Fibroblast of skin of left quadriceps (primary cell): ENCODE measurements at places on chromosomes 13 and 19.

GRCh38 chr13:106100171-106100919 is 435.1 kb downstream of the EFNB2 start:
- no peak for DNase-seq

GRCh38 chr13:85659493-85659892 is 139.7 kb downstream of the SLITRK6 start:
- DNase-seq: no peak

- no peak for DNase-seq
Measured at GRCh38 chr13:58081301-58081820, 449.8 kb downstream of the PCDH17 start.

GRCh38 chr13:94028650-94029049 is 450.8 kb downstream of the DCT start:
- no peak for DNase-seq

- no peak for DNase-seq
Measured at GRCh38 chr13:95222733-95223018, 78.6 kb downstream of the ABCC4 start.

DNA sequence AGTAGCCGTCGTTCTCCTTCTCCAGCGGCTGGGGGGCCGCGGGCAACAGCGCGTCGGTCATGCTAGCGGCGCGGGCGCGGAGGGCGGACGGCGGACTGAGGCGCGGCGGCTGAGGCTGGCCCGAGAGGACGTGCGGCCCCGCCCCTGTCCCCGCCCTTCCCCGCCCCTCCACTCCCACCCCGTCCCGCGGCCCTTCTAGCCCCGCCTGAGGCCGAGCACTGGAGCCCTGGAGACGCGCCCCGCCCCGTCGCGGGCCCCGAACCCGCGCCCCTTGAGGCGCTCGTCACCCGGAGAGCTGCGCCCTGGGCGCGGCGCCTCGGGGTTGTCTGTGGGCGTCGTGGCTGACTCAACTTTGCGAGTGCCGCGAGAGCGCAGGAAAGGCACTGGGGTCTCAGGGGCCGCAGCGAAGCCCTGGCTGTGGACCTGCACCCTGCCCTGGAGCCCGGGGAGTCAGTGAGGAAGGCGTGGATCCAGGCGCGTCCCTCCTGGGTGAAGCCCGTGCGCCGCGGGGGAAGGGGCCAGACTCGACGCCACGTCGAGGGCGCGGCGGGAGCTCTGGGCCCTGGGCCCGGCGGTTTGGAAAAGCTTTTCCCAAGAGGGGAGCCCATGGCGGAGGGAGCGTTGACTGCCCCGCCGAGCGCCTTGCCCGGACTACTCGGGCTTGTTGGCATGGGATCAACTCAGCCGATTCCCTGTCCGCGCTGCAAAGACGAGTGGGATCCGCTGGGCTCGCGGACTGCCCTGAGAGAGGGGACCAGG is at the start of gene RHPN2:
Gene RHPN2, minus strand, starts transcription at position 97 of the 759 bp plus-strand sequence. Its CDS starts 36 bp downstream, at position 61.
- DNase-seq: peak; percentile 36
